ENCODE measurements at places on chromosomes 12 and 14.

DNA sequence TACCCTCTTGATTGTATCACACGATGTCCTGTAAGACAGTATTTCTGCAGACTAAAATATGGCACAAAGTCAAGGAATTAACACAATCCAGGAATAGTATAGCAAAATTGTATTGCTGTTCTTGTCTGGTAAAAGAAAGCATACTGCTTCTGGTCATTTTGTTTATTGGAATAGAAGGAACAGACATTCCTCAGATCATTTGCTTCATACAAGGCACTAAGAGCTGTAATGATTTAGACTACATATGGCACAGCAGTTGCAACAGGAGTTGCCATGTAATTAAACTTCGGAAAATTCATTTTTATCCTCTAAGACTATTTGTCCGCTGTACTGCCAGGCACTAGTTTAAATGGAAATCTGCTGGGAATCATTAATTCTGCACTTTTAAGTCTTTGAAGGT, 7.6 kb upstream of the KERA start:
- no peak for DNase-seq

DNA sequence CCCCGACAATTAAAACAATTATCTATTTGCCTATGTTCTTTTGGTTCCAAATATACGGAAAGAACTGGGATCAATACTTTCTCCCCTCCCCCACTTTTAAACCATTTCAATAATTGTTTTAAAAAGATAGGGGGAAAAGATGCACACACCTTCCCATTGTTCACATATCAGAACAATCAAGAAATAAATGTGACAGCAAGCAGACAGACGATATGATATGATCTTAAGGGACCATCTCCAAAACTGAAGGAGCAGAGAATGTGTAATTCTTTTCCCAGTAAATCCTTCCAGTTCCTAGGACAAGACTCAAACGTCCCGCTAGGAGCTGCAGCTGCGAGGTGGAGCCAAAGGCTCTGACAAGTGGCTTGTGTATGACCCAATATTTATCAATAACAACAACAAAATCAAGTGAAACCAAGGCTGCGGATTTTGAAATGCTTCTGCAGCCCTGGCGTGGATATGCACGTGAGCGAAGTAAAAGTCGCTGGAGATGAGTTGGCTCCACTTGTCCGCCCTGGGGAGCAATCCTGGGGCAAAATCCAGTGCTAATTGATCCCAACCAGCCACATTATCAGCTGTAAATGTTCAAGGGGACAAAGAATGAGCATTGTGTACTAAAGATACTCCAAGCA, 8.2 kb upstream of the FOXG1 start:
- no peak for DNase-seq

DNA sequence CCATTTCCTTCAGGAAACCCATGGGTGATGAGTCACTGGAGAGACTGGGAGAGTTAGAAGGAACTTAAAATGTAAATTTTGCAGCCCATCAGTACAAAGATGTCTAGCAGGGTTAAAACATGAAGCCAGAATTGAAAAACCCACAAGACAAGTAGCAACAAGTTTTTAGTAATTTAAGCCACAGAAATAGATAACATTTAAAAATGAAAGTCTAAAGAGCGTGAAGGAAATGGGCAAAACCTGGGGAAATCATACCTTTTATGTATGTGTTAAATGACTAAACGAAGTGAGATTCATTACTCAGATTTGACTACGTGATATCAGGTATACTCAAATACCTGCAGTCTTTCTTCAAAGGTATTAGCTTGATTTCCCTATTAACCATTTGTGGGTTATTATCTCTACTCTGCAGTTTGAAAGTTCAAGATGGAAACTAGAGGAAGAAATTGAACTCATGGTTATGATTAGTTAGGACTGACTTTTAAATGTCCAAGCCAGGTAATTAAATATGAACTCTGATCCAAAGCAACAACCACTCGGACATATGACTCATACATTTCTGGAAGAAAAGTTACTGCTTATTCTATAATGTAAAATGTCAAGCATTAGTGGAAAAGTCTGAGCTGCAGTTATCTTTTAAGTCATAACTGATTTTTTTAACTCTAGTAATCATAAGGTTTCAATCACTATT, 84.1 kb downstream of the ITPR2 start:
- DNase-seq = no peak

- no peak for DNase-seq
Observed at GRCh38 chr14:26663506-26663905, 65.7 kb upstream of the NOVA1 start.

GRCh38 chr12:62934239-62934798, 631 bp downstream of the PPM1H start:
- no peak for DNase-seq

GRCh38 chr14:76294876-76295275, 81.1 kb upstream of the ESRRB start:
- DNase-seq = no peak

DNA sequence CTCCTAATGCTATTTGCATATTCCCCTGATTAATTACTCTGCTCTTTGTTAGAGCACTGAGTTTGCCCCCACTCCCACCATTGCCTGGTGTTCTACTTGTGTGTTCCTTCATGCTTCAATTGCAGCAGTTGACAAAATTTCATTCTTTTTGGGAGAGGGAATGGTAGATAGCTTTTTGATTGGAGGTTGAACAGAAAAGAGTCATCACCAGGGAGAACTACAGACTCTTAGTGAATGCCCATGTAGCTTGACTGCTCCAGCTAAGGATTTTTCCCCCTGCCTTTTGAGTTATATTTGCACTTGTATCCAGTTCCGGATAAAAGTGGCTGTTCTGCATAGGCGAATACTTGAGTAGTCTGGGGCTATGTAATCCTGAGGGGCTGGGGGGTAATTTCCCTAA, 183.9 kb downstream of the ETNK1 start:
- DNase-seq = no peak

Measured in SK-N-MC (cell line).